Activated T-cell treated with anti-CD3 and anti-CD28 coated beads, Interleukin-2, amount 50 U/mL, for 24 hours (primary cell): ENCODE measurements at places on chromosomes 11 and 22.

DNA sequence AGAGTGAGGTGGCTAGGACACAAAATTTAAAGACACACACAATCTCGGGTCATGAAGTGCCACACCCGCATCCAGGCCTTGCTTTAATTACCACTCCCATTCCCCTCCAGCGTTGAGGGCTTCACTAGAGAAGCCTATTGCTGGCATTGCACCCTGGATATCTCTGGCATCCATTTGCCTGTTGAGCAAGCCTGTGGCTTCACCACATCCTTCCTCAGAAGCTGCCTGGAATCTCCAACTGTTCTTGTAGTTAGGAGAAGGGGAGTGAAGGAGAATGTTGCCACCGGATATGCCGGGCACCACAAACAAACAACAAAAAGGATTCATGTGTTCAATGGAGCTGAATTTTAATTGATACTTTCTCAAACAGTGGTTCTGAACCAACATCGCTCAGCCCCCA lies 34.4 kb upstream of the RCN1 start:
- no peak for DNase-seq

- no peak for DNase-seq
These were observed 97.1 kb downstream of the ME3 start for GRCh38 chr11:86575208-86575855.

GRCh38 chr11:121671283-121672168 lies 218.8 kb upstream of the SORL1-AS1 start:
- DNase-seq: no peak

DNA sequence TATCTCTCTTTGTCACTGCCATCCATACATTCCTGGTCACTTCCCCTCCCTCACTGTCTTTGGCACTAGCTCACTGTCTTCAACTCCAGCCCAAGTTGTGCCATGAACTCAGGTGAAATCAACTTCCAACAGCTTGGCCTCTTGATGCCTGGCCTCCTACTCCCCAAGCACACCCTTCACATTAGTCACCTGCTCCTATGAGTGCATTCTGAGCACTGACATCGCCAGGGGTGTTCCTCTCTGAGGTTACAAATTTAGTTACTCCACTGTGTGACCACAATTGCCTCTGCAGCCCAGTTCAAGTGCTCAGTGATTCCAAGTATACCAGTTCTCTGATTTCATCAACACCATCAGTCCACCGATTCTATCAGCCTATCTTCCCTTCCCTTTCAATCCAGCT lies 10.8 kb downstream of the DRD2 start:
- no peak for DNase-seq

DNA sequence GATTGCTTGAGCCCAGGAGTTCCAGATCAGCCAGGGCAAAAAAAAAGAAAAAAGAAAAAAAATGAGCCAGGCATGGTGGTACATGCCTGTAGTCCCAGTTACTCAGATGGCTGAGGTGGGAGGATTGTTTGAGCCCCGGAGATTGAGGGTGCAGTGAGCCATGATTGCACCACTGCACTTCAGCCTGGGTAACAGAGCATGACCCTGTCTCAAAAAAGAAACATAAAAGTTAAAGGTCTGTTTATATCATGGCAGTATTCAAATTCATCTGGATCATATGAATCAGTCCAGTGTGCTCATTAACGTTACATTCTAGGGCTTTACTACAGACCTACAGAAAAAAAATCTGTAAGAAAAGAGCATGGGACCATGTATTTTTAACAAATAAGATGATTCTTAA lies 13.9 kb downstream of the HSD17B12 start:
- no peak for DNase-seq

DNA sequence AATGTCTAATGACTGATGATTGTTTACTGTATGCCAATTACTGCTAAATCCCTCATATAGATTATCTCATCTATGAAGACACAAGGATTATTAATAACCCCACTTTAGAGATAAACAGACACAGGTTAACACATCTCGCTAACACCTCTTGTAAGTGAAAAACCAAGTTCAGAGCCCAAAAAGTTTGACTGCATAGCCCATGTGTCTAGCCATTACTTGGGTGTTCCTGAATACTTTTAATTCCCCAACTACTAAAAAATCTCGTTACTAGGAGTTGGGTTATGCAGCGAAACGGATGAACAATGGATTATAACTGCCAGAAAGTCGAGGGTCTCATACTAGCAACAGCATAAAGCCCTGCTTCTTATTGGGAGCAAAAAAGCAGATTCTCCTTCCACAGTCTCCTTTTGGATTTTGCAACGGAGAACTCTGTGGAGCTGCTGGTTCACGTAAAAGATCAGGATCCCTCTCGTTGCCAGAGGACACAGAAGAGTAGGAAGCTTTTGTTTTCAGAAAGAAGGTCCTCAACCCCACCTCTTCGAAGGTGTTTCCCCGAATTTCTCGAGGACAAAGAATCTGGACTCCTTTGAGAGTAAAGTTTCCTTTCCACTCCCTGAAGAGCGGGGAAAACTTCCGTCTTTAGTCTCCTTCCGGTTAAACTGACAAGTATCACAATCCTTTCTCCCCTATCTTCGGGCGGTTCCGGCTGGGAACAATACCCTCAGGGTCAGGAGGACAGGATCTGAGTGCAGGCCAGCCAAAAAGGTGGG lies 979 bp downstream of the ZBED5 start:
- no peak for DNase-seq

DNA sequence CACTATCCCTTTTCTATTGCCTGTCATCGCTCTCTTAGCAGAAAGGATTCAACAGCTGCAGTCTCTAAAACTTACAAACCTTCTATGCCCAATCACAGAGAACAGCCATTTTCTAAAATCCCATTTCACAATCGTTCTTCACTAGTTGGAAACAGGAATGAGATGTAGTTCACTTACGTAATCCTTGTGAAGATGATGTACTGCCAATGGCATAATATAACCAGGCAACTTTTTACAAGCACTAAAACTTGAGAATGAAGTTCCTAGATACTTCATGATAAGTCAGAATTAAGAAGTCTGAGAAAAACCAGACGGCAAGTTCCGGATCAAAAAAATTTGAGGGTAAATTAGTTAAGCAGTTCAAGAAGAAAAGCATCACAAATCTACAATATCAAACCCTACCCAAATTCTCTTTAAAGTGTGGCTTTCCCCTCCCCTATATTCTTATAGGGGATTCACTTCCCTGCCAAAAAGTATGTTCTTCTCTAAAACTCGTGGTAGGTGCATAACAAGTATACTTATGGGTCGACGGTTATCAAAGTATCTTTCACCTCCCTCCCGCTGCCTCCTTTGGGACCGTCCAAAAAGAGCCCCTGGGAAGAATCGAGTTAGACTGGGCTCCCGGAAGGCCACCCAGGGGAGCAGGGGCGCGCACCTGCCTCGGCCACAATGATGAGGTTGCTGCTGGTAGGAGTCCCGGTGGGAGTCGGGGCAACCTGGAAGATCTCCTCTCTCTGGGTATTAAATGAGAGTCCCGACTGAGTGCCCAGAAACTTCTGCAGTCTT lies 666 bp downstream of the MSANTD4 start:
- no peak for DNase-seq

DNA sequence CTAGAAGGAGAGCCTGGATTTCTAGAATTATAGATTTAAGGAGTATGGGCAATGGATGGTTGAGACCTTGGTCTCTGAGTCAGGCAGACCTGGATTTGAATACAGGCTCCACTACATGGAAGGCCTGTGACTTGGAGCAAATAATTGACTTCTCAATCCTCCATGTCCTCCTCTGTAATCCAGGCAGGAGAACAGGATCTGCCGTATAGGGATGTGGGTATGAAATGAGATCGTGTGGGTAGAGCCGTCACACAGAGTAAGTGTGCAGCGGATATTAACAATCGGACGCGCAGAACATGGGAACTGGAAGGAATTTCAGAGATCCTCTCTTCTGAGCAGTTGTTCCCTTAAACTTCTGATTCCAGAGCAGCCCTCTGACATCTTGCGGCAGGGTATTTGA lies 11.5 kb upstream of the TMPRSS13 start:
- no peak for DNase-seq

- DNase-seq: no peak
These were observed 515.1 kb downstream of the INSC start for GRCh38 chr11:15629690-15630321.

DNA sequence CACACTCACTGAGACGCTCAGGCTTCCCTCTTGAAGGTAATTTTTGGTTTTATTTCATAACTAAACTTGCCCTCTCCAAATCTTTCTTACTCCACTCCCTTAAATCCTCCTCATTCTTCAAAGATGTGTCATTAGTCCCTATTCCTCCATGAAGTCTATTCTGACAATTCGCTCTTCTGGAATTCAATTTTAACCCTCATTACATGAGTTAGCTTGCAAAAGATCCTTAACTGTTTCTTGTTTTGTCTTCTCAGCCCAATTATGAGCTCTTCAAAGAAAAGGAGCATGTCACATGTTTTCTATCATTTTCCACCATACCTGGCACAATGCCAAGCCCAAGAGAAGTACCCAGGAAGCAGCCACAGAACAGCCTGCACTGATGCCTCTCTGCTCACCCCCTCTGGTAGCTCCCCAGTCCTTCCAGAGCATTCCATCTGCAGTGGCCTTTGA lies 13.0 kb downstream of the GALNT18 start:
- no peak for DNase-seq

GRCh38 chr11:69630017-69630416 lies 10.9 kb upstream of the CCND1 start:
- DNase-seq: no peak

- no peak for DNase-seq
These were observed 59.5 kb upstream of the PRSS23 start for GRCh38 chr11:86740628-86741483.

DNA sequence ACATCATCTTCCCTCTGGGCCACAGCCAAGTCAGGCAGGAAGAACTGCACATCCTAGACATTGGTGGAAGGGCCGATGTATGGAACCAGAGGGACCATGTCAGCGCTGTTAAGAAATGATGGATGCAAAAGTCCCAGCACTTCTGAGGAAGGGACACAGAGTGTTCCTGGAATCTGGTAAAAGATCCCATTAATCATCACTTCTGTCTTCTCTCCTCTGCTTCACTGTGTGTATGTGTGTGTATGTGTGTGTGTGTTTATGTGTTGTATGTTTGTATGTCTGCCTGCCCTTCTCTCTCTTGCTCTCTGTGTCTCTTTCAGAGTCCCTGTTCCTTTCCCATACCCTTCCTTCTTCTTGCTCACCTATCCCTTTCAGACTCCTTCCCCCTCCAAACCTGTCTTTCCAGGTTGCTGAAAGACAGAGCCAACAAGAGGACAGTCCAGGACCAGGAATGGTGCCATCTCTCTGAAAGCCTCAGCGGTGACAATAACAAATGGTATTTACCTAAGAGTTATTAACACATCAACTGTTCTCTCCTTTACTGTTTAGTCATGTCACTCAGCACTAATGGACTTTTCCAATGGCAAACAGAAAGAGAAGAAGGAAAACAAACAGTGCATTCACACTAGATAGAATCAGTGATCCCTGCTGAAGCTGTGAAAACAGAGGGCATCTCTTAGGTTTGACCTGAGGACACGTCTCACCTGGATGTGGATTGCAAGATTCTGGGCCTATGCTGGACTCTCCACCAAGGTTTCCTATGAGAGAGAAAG lies 47.1 kb downstream of the EHF start:
- no peak for DNase-seq

DNA sequence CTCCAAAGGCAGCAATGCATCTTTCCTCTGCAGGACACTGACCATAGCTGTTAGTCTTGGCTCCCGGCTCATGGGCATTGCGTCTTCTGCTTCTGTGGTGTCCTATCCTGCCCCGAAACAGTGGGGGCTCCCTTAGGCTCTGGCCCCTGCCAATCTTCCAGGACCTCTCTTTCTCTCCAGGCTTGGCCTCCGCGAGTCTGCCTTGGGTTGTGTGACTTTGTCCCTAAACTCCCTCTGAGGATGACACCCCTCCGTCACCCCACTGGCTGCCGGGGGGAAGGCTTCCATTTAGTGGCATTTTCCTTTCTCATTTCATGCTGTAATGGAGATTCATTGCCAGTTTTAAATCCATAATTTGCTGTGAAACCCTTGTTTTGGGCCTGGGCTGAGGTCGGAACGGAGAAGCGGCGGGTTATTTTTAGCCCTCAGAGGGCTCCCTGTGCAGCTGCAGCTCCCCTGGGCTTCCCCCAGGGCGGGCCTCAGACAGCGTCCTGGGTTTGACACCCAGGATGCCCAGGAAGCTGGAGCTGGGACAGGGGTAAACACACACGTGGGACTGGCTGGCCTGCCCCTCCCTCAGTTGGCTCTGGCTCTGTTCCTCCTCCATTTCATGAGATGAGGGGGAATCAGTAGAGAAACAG lies 156.1 kb downstream of the ST3GAL4 start:
- DNase-seq: no peak

- no peak for DNase-seq
These were observed 88.5 kb downstream of the WNT7B start for GRCh38 chr22:45888221-45889092.

- DNase-seq: no peak
These were observed 27.9 kb downstream of the SLC25A17 start for GRCh38 chr22:40791241-40791640.

DNA sequence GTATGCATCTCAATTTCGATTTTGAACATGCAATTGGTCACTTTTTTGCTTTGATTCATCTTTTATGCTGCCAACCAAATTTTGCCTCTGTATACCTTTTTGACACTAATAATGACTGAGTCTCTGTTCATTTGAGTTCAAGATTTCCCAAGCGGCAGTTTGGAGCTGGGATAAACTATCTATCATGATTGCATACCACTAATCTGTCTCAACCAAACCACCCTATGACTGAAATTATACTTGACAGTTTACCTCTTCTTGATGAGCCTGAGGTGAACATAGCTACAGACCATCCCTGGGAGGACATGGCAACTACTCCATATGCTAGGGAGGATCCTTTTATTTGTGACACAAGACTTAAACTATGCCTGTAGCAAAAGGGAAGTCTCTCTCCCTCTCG lies 146.2 kb downstream of the PAX6 start:
- no peak for DNase-seq

GRCh38 chr22:22986008-22986407 lies 84.3 kb upstream of the GNAZ start:
- no peak for DNase-seq

DNA sequence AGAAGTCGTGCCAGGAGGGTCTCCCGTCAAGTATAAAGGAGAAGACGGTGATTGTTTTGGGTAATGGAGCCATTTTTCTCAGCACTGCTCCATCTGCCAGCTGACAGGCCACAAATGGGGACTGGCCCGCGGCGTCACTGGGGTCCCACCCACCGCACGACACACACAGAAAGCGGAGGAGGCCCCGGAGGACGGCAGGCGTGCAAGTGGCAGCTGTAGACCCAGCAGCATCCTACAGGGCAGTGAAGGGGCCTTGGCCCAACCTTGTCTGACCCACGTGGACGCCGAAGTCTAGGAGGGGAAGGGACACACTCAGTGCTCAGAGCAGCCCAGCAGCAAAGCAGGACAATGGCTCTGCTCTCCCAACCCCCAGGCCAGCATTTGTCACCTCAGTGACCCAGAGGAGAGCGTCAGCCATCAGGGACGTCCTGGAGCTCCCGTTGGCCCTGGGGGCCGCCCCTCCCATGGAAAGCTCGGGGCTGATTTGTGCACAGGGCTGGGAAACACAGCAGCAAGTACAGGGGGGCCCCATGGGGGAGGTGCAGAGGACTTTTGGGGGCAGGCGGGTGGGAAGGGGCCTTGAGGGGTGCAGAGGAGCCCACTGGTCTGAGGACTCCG lies 644.4 kb downstream of the BRD1 start:
- no peak for DNase-seq

- no peak for DNase-seq
These were observed 8.5 kb upstream of the XBP1 start for GRCh38 chr22:28808716-28809355.

GRCh38 chr11:1691026-1691877 lies 5.7 kb upstream of the KRTAP5-6 start:
- no peak for DNase-seq

GRCh38 chr11:95228081-95228749 lies 2.8 kb downstream of the SESN3 start:
- no peak for DNase-seq
